ENCODE measurements at places on chromosomes 4 and X. TPM values are rescaled to one million over a fixed set of nuclear protein-coding genes. Genes with fewer than 3 reads are reported as not detected.

MAB21L2 gene
- not detected for total RNA-seq

RNF150 gene
- total RNA-seq, result 0.39 TPM

LANCL3 gene
- total RNA-seq, result not detected

LNX1 gene
- total RNA-seq, result 0.78 TPM

NSUN7 gene
- under 0.01 TPM for total RNA-seq

MAGEB1 gene
- total RNA-seq, result not detected

FBXO8 gene
- 30.1 TPM for total RNA-seq

BEX2 gene
- total RNA-seq, result 0.73 TPM

NPNT gene
- not detected for total RNA-seq

PLK4 gene
- total RNA-seq, result 9.6 TPM

SPACA5 gene
- total RNA-seq, result not detected

CDKL2 gene
- 0.37 TPM for total RNA-seq

Measured in subcutaneous preadipocyte (primary cell).